WTC11 (cell line): ENCODE measurements at places on chromosomes 3 and 15.

DNA sequence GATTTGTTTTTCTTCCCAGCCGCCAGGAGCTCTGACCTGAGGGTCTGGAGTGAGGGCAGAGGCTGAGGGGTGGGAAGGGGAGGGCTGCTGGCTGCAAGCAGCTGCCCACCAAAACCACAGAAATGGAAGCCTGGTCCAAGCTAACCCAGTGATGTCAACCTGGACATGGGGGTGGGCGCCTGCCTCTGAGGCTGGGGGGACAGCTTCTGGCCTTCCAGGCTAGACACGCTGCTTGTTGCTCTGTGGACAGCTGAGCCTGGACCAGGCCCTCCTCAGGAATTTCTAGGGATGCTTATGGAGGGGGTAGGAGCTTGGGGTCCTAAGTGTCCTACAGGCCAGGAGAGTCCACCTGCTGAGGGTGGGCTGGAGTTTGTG, 21.4 kb downstream of the PSTPIP1 start:
- DNase-seq = no peak

DNA sequence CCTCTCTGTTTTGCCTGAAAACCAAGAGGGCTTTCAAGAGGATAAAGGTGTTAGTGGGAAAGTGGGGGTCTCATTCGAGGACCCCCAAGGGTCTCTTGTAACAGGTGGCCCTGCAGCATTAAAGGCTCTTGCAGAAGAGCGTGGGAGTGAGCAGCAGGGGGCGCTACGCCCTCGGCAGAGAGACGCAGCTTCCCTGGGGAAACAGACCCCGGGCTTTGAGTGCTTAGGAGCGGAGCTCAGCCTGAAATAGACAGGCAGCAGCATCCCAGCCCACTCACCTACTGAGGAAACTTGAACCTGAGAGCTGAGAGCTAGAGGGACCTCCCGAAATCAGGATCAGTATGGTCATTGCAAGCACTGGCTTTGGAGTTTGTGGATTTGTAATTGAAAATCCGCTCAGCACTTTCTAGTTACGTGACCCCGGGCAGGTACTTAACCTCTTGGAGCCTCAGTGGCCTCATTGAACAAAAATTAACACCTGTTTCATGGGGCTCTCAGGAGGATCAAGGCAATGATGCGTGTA, 25.7 kb downstream of the RPLP1 start:
- DNase-seq = peak; percentile 84

- no peak for DNase-seq
These were observed 436.5 kb upstream of the WNT5A start for GRCh38 chr3:55923626-55924025.

DNA sequence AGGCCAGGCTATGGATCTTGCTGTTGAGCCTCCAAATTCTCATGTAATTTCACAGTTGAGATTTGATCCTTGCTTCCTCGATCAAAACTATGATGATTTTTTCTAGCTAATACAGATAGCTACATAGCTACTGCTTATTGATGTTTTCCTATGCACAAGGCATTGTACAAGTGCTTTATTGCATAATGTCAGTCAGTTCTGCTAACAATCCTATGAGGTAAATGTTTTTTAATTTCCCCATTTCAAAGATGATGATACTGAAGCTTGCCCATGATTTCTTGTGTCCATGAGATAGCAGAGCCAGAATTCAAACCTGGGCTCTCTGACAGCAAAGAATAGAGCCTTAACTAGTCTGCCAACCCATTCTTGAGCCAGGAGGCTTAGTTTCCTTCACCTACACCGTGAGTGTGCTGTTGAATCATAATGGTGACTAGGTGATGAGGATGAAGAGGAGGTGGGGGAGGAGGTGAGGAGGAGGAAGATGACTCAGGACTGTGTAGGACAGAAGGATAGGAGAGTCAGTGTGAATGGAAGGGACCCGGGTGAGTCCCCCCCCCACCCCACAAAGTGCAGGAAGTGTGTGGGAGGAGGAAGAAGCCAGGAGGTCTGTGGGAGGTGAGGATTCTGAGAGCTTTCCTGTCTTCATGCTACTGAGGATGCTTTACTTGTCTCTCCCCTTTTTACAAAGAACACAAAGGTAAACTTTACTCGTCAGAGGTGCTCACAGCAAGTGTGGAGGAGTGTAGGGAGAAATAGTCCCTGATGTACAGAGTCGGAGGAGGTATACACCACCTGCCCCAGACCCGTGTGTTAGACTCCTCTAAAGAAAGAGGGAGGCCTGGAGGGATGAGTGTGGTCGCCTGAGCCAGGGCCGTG, 3.6 kb downstream of the TAGLN3 start:
- no peak for DNase-seq

DNA sequence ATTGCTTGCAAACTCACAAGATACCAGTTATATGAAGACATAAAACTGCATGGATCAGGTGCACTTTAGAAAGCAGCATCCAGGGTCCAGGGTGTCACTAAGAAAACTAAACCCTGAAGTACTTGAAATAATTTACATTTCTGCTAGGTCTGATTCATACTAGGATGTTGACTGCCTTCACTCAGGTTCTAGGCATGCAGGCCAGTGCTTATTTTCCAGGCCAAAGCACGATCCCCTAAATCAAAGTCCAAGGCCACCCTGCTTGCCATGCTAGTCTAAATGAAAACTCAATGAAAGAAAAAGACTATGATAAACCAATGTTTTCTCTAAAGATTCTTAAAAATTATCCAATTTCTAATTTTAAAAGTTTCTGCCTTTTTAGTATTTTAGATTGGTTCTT, 49.4 kb downstream of the GREM1 start:
- DNase-seq = no peak

GRCh38 chr3:45884368-45885201, 1.8 kb upstream of the CCR9 start:
- DNase-seq = no peak
